PC-9 (cell line): ENCODE measurements at places on chromosomes 3 and 15. TPM values are rescaled to one million over a fixed set of nuclear protein-coding genes. Genes with fewer than 3 reads are reported as not detected.

Gene TWF2
- 102 and 115 TPM in 2 replicates for total RNA-seq

Gene TMEM266
- total RNA-seq: 0.38 and 0.41 TPM in 2 replicates

Gene CILP
- total RNA-seq: 0.07 and 0.08 TPM in 2 replicates

Gene ZIC1
- not detected in 2 replicates for total RNA-seq

Gene RFTN1
- total RNA-seq: 0.41 TPM in 1 of 2 replicates, not detected in the other

Gene CHL1
- not detected in 2 replicates for total RNA-seq

Gene SCN11A
- total RNA-seq: not detected in 2 replicates

- DNase-seq: peak; percentile 37
Observed at GRCh38 chr3:123028233-123028828, 768 bp upstream of the SEMA5B start.

DNA sequence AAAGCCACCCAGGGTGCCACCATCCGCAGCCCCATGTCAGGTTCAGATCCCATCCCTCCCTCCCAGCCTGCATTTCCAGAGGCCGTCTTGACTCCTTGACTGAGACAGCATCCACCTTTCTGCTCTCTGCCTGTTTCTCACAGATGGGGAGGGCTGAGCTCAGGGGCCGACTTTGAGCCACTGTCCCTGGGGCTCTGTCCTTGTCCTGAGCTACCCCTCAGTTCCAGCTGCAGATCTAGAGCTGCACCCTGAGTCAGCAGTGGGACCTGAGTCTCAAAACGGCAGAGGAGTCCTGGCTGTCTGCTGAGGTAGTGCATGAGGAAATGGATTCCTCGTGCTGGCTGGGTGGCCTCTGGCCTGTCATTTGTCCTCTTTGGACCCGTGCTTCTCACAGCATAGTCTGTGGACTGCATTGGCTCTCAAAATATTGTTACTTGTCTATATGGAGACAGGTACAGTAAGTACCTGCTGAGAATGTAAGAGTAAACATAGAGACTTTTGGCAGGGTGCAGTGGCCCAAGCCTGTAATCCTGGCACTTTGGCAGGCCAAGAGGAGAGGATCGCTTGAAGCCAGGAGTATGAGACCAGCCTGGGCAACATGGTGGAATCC lies 22.3 kb downstream of the RPLP1 start:
- DNase-seq: no peak

GRCh38 chr3:8480699-8481098 lies 20.9 kb upstream of the LMCD1 start:
- DNase-seq: no peak

DNA sequence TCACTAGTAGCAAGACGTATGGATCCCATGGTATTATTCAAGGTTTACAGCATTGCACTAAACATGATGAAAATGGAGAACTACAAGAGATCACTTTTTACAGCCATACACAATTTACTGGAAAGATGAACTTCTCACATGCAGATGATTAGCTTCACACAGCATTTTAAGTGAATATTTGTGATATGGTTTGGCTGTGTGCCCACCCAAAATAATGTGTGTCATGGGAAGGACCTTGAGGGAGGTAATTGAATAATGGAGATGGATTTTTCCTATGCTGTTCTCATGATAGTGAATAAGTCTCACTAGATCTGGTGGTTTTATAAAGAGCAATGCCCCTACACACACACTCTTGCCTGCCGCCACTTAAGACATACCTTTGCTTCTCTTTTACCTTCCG lies 662.0 kb upstream of the CCDC54 start:
- DNase-seq: no peak

GRCh38 chr3:53493963-53494791 lies at the start of gene CACNA1D:
CACNA1D (plus strand) TSS chr3:53494611; CDS start chr3:53495167, 556 bp downstream.
- no peak for DNase-seq

GRCh38 chr3:15527031-15527459 lies 5.5 kb upstream of the COLQ start:
- no peak for DNase-seq

DNA sequence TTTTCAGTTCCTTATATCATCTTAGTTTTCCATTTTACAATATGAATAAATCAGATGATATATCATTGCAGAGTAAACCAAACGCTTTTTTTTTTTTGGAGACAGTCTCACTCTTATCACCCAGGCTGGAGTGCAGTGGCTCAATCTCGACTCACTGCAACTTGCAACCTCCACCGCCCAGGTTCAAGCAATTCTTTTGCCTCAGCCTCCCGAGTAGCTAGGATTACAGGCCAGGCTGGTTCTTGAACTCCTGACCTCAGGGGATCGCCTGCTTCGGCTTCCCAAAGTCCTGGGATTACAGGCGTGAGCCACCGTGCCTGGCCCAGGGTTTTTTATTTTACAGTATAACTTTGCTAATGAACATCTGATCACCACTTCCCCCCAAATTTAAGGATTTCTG lies 5.9 kb upstream of the EBLN2 start:
- no peak for DNase-seq

DNA sequence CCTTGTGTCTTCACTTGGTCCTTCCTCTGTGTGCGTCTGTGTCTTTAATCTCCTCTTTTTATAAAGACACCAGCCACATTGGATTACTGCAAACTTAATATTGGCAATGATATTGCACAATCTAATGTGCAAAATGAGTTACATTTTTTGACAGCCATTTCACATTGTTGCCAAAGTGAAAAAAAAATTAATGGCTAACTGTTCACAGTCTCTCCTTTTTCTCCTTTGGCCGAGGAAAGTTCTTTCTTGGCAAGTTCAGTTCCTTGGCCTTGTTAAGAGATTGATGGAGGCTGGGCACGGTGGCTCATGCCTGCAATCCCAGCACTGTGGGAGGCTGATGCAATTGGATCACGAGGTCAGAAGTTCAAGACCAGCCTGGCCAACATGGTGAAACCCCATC lies 62.2 kb upstream of the ZNF280D start:
- no peak for DNase-seq

- DNase-seq: no peak
Observed at GRCh38 chr3:48372377-48372770, 355 bp downstream of the FBXW12 start.
